NCI-H2171 treated with DMSO at 0.1 percent for 48 hours (cell line): ENCODE measurements at places on chromosomes 12 and 14.

DNA sequence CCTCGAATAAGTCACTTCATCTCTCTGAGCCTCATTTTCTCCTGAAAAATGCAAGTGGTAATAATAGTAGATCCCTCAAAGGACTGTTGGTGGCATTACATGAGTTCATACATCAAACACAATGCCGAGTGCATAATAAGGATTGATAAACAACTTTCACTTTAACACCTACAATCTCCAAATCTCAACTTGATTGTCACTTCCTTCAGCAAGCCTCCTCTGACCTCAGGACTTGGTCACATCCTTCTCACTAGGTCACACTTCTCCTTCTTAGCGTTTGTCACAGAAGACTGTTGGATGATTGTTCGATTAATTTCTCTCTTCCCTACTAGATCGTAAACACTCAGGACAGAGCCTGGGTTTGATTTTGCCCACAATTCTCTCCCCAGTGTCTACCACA lies 7.9 kb upstream of the PRKAB1 start:
- no peak for DNase-seq

DNA sequence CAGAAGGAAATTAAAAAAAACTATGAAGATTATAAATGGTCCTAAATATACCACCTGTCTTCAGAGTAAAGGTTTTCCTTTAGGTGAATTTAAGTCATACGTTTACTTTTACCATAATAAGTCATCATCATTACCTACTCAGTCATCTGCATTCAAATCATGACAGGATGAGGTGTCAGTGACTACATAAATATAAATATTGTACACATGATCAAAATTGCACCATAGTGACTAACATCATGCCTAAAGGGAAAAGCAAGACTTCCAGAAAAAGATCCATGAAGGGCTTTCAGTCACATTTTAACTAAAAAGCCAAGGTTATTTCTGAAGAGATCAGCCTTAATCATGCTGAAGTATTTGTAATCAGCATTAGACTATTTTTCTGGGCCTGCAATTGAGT lies 759.9 kb upstream of the FLRT2 start:
- DNase-seq, result no peak

GRCh38 chr12:50611021-50611744 lies 106.4 kb downstream of the DIP2B start:
- DNase-seq, result no peak

DNA sequence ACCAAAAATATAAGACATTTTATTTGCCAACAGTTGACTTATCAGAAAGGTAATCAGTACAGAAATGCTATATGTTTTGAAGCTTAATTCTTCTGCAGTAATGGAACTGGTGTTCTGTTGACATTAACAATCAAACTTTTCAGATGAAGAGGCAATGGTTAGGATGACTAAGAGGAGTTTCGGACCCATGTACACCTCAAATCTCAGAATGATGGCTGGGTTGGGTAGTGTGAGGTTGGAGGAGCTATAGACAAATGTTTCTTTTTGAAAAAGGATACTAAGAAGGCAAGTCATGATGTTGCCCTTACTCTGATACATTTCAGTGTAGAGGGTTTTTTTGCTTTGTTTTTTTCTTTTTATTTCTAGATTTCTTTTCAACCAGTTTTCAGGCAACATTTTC lies 66.9 kb downstream of the KNTC1 start:
- no peak for DNase-seq

DNA sequence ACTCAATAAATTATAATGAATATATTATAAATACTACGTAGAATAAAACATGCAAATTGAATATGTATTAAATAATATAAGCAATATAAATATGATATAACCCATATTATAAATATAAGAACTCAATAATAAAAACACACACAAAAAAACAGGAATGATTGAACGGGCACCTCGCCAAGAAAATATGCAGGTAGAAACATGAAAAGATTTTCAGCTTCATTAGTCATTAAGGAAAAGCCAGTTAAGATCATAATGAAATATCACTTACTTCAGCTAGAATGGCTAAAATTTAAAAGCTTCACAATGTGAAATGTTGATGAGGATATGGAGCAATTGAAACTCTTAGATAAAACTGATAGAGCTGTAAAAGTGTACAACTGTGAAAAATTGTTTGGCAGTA lies 17.8 kb upstream of the SEL1L start:
- no peak for DNase-seq

- peak; percentile 82 for DNase-seq
These were observed 62.7 kb downstream of the ATG14 start for GRCh38 chr14:55348766-55349453.

- no peak for DNase-seq
These were observed 68.6 kb downstream of the MIA2 start for GRCh38 chr14:39302124-39302810.

DNA sequence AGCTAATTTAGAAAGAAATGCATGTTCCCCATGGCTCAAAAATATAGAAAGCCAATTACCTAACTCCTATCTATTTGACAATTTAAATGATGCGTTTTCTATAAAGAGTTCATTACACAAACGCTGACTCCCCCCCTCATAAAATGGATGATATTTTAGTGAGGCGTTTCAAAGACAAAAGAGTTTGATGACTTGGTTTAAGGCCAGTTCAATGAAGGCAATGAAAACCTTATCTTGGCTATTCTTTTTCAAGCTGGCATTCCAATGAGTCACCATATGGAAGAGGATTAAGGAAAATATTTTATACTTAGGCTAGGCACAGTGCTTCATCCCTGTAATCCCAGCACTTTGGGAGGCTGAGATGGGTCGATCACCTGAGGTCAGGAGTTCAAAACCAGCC lies 62.7 kb downstream of the HMGA2 start:
- no peak for DNase-seq

GRCh38 chr14:33404054-33404453 lies 465.4 kb downstream of the NPAS3 start:
- no peak for DNase-seq

GRCh38 chr12:12159988-12160387 lies 89.2 kb downstream of the BCL2L14 start:
- no peak for DNase-seq

DNA sequence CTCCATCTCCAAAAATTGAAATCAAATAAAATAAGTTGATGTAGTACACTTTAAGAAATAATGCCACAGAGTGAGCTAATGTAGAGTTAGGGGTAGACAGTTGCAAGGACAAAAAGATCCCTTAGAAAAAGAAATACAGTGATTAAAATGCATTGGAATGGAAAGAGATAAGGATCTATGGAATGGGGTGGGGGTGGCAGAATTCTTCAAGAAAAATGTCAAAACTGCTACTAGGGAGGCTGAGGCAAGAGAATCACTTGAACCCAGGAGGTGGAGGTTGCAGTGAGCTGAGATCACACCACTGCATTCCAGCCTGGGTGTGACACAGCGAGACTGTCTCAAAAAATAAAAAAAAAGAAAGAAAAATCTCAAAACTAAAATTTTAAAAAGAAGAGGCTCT lies 6.5 kb downstream of the OLR1 start:
- no peak for DNase-seq

- no peak for DNase-seq
These were observed 90.4 kb downstream of the KIF21A start for GRCh38 chr12:39352471-39353017.

GRCh38 chr12:31278832-31279231 lies 47.1 kb downstream of the SINHCAF start:
- no peak for DNase-seq

DNA sequence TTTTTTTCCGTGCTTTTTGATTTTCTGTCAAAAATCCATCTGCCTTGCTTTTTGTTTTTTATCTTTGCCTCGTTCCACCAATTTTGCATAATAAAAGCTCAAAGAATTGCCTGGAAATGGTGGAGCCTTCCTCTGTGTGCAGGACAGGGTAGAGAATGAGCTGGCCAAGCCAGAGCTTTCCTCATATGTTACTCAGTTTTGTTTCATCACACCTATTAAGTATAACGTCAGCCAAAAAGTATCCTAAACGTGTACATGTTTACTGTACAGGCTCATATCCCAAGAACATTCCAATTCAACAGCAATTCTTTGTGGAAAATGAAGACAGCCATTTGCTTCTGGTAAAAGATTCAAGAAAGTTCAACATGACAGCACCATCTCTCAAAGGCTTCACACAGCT lies 191.2 kb upstream of the LMNTD1 start:
- DNase-seq, result no peak

GRCh38 chr14:95507701-95508103 lies 8.7 kb downstream of the SYNE3 start:
- DNase-seq, result no peak

- no peak for DNase-seq
These were observed 751.1 kb downstream of the TMEM121 start for GRCh38 chr14:106277503-106277902.

DNA sequence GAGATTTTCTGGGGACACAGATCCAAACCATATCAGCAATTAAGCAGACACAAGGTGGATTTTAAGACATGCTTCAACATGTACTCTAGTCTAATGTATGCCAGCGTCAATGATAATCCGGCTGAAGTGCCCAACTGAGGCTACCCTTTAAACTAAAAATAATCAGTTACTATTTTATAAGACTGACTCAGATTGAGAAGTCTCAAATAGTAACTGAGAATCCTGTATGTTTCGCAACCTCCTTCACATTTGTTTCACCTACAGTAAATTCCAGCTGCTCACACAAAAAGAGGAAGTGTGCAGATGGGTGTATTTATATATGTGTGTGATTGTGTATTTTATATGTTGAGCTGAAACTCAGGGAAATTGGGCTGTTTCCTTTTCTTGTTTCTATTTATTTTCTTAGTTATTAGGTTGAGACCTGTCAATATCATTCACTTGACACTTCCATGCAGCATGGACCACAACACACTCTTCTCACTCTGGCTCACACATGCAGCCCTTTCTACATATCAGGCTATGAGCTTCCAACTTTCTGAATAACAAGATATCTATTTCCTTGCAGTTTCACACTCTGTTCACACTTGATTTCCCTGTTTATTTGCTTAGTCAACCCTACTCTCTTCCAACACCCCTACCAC lies 1224.9 kb upstream of the TMEM132C start:
- no peak for DNase-seq

DNA sequence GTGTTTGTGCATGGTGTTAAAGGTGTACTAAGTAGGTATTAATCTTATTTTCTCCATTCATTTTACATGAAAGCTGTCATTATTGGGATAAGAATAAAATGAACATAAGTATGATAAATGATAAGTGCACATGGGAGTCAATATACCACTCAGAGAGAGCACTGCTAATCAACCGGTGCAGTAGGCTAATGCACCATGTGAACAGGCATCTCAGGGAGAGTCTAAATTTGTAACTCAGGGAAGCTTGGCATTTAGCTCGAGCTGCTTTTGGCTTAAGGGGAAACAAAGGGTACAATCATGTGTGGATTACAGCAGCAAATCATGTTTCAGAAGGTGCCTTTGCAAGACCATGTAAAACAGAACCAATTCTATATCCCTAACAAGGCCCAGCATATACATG lies 127.4 kb downstream of the MGST1 start:
- DNase-seq, result no peak

DNA sequence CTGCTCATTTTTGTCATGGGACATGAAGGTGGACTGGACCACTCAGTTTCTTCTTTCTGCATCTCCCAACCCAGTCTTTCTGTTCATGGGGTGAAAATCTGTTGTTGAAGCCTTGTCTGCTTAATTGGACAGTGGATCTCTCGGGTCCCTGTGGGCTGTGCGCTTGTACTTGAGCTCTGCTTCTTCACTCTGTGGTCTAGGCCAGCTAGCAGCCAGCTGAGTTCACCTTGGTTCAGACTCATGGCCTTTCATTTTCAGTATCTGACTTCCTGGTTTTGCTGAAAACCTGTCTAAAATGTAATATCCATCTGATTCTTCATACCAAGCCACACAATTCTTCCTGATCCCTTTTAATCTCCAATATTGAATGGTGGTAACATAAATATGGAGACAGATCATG lies 117.2 kb downstream of the LRRK2 start:
- DNase-seq, result no peak

GRCh38 chr14:57761800-57762199 lies 104.1 kb downstream of the SLC35F4 start:
- no peak for DNase-seq

DNA sequence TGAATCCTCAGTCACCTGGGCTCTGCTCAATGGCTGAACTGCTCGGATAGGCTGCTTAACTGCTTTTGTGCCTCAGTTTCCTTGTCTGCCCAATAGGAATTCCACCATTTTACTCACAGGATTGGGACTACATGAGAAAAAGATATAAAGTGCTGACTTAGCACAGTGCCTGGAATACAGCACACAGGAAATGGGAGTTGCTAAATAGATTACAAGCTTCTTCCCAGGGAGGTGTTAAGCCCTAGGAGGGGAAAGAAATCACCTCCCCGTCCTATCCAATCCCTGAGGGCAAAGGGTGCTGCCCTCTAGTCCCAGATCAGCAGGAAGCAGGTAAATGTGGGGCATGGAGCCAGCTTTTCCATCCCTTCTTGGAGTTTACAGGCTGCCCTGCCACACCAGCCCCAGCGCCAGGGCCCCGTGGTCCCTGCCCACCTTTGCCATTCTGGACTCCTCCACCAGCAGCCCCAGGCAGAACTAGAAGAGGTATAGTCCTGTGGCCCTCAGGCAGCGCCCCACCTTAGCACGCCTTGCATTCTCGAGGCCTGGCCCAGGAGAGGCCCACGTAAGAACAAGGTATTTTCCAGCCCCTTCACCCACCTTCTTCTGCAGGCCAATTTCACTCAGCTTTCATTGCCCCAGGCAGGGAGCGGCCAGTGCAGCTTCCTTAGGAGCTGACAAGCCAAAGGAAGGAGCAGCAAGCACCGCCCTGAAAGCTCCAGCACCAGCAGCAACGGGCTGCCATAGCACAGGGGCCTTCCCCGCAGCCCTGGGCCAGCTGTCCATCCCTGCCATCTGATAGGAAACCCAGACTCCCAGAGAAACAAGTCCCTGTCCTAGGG lies 28.8 kb upstream of the RPLP0 start:
- no peak for DNase-seq

- no peak for DNase-seq
These were observed 177.8 kb upstream of the C14orf180 start for GRCh38 chr14:104401785-104402184.

DNA sequence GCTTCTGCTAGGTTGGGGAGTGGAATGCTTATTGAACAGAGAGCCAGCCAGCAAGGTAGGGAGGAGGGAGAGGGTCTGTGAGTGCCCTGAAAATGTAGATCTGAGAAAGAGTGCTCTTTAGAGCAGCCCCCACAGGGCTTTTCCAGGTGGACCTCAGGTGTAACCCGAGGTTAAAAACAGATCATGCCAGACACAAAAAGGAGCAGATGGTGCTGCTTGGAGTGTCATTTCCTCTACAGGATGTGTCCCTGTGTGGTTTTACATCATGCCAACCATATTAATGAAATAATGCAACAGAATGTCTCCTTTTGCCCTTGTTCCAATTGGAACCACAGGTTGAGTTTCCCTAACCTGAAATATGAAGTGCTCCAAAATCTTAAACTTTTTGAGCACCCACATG lies 6.4 kb downstream of the SUSD6 start:
- DNase-seq, result peak; percentile 78

DNA sequence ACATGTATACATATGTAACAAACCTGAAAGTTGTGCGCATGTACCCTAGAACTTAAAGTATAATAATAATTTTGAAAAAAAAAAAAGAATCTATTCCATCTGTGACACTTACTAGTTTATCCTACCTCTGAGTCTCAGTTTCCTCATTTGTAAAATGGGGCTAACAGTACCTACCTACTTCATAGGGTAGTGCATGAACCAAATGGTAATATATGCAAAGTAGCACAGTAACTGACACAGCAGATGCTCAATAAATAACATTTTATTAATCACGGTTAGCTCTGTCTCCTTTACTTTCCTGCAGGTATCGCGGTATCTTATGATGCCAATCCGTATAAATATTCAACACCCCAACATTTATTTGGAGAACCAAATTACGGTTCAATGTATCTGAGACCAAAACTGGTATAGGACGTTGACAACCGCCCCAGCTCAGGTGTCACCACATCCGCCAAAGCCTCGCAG lies 703 bp downstream of the TMED10 start:
- no peak for DNase-seq
